Gastroesophageal sphincter (tissue), 4 donors: ENCODE measurements at places on chromosomes 5 and 9. TPM values are rescaled to one million over a fixed set of nuclear protein-coding genes. Genes with fewer than 3 reads are reported as not detected.

DNA sequence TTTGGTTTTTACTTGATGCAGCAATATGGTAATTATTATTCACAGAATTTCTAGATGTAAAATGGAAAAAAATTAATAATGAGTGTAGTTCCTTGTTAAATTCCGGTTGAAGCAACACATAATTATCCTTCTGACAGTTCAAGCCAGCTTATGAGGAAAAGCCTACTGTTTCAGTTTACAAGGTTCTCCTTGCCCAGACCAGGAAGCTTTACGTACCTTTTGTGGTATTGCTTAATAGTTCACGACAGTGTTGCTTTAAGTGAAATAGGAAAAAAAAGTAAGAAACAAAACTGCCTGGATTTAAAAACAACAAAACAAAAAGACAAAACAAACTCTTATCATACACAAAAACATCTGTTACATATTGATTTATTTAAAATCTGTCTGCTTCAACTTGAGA lies 547.3 kb upstream of the C9orf72 start:
- ATAC-seq, result no peak

DNA sequence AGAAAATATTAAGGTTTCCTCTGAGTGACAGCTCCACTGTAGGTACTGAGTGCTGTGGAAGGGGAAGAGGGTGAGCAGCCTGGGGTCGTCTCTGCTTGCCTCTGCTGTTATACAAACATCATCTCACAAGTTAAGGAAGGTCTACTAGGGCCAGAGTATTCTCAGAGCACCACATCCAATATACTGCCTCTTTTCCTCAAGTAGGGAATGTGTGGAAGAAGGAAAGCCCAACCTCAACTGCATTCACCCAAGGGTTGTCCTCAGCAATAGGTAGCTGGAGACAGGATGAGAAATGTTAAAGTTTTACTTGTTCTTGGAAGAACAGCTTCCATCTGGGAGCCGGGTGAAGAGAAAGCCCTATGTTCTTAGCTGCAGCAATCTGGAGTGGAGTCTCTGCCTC lies 1062.3 kb upstream of the CDH10 start:
- ATAC-seq, result no peak

GRCh38 chr9:128358861-128359260 lies 12.3 kb upstream of the URM1 start:
- ATAC-seq, result no peak

DNA sequence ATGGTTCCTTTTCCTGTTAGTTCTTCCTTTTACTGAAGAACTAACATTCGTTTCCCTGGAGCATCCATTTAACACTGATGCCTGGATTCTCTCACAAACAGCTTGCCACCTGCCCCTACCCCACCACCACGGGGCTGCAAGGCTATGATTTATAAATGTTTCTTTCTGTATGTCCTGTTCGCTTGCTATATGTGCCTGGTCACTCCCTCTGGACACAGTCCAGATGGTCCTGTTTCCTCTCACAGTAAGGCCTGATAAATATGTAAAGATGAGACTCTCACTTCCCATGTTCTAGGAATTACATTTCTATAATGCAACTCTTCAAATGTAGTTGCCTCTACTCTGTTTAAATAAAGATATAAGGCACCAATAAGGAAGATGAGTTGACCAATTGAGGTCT lies 146.4 kb upstream of the SHB start:
- no peak for ATAC-seq

DNA sequence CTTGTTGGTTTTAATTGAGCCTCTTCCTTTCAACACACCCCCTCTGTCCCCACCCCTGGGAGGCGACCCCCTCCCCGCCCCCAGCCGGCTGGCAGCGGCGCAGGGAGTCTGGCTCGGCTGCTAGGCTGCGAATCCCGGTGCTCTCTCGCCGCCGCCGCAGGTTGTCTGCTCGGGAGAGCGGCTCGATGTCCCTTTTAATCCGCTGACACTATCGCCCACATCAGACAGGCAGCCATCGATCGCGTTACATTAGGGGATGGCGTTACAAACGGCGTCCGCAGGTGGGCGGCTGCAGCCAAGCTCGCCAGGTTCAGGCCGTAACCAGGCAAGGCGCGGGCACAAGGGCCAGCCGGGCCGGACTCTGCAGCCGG lies 1.3 kb downstream of the NR2F1-AS1 start:
- no peak for ATAC-seq

DNA sequence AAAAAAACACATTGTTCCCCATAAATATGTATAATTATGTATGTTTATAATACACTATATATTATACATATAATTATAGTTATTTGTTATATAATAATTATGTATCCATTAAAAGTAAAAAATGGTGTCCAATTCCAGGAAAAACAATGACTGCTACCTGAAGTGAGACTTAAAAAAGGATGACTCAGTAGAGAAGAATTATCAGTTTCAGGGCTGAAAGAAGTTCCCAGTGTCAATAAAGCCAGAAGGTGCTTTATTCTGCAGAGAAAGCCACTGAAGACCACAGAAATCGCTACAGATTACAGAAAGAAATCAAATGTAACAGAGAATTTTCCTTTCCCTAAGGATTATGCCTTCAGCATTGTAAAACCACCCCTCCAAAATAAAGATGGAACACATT lies 50.9 kb downstream of the ANKRD31 start:
- no peak for ATAC-seq

The KIF20A gene
- total RNA-seq, result 0.12 TPM
